ENCODE measurements at places on chromosomes 4 and X. TPM values are rescaled to one million over a fixed set of nuclear protein-coding genes. Genes with fewer than 3 reads are reported as not detected.

- peak; percentile 90 for DNase-seq
These were observed 164.6 kb downstream of the PRKX start for GRCh38 chrX:3548765-3549391.

DNA sequence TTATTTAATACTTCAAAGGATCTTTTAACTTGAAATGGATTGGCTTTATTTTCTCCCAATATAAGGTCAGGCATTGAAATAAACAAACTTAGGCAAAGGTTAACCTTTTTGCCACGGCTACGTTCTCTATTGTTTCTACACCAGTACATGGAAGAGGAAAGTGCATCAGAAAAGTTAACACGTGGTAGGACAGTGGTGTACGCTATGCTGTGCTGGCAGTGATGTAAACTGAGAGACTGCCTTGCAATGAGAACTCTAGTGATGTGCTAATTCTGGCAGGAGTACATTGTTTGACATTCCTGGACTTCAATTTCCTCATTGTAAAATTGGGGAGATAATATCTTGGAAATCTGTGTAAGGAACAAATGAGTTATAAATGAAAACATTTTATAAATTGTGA is 208.2 kb downstream of the TMA16 start:
- DNase-seq, result no peak

- DNase-seq, result no peak
These were observed 111.1 kb downstream of the RNF150 start for GRCh38 chr4:141022111-141022695.

DNA sequence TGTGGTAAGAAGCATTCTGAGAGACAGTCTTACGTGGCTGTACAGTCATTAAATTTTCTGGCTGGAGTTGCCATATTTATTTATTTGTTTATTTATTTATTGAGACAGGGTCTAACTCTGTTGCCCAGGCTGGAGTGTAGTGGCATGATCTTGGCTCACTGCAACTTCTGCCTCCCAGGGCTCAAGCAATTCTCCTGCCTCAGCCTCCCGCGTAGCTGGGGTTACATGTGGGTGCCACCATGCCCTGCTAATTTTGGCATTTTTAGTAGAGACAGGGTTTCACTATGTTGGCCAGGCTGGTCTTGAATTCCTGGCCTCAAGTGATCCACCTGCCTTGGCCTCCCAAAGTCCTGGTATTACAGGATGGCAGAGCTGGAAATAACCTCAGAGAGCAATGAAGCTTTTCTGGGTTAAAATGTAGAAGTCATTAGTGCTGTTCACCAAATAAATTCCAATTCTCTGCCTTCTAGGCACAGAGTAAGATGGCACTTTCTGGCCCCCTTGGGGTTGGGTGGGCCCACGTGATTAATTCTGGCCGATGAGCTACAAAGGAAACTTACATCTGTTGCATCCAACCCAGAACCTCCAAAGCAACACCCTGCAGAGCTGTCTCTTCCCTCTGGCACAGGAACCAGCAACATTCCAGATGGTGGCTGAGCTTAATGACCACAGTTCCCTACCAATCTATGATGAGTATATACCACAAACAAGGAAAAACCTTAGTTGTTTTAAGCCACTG is 4.5 kb downstream of the MRFAP1 start:
- DNase-seq, result no peak

DNA sequence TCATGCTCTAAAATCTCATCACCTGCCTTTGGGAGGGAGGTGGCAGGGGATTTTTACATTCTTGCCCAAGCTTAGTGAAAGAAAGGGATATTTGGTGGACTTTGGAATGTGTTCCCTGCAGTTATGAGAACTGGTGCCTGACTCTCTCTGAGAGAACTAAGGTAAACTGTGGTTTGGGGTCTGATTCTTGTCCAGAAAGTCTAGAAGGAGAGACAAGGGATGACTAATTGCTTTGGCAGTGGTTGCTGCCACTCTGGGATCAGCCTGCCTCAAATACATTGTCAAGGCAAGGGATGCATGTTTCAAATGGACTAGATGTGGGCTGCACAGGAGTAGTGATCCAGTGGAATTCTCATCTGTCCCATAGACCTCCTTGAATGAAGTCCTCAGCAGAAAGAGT is 115.2 kb downstream of the DDIT4L start:
- DNase-seq, result peak; percentile 24

DNA sequence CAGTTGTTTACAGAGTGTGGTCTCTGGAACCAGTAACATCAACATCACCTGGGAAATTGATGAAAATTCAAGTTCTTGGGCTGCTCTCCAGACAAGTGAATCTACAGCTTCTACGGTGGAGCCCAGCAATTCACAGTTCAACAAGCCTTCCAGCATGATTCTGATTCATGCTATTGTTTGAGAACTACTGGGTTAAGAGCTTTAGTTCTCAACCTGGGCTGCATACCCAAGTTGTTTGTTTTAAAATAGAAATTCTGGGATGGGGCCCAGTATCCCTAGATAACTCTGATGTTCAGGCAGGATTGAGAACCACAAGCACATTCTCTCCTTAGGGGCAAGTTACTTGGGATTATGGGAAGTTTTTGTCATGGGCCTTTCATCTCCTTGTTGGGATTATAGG is 37.9 kb upstream of the PGK1 start:
- DNase-seq, result peak; percentile 21

DNA sequence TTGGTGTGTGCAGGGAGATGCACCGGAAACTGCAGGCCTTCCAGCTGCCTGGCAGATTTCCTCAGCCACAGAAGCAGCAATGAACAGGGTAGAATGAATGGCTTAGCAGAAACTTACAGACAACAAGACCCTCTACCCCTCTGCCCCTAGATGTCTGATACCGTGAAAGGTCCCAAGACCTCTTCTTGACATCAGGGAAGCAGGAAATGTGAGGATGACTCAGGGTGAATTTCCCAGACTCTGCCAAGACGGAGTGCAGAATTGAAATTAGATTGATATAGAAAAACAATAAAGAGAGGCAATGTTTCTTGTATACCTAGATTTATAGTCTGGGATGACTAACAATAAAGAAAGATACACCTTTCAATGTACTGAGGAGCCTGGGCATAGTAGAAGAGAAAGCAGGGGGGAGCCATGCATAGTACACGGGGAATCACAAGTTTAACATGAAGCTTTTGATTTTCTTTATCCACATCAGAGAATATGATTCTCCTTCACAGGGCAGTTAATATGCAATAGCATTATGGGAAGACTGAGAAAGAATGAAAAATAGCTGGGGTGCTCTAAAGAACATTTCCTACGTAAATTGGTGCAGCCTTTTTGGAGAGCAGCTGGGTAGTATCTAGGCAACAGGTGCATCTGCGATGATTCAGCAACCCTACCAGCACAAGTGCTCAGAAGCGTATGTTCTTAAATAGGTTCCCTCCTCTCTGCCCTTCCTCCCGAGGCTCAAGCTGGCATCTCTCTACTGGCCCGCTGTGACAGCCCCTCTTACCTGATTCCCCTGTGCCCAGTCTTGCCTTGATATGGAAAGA is 18.3 kb upstream of the CXCR3 start:
- DNase-seq, result no peak

- DNase-seq, result peak; percentile 26
These were observed 138.3 kb downstream of the PDE5A start for GRCh38 chr4:119490335-119490734.

DNA sequence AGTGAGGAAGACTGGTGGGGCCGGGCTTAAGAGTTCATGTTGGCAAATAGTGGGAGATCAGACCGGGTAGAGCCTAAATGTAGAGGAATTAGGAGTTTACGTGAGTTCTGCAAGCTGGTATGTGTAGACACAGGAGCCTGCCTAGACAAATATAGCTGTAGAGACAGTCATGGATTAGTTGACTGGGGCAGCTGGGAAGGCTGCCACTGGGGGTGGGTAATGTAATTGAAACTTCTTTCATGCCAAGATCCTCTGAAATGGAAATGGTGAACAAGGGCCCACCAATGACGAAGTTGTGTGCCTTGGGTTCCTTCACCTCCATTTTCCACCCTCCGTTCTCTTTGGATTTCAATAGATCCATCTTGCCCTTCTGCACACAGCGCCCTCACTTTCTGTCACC is 11.9 kb upstream of the CAPN6 start:
- no peak for DNase-seq

DNA sequence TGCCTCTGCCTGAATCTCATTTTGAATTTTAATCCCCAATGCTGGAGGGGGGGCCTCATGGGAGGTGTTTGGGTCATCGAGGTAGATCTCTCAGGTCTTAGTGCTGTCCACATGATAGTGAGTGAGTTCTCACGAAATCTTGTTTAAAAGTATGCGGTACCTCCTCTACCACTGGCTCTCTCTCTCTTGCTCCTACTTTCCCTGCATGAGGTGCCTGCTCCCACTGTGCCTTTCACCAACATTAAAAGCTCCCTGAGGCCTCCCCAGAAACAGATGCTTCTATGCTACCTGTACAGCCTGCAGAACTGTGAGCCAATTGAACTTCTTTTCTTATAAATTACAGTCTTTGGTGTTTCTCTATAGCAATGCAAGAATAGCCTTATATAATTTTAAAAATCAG is 560.7 kb upstream of the CPEB2 start:
- no peak for DNase-seq

GRCh38 chr4:42329421-42329820 is 67.9 kb upstream of the SHISA3 start:
- no peak for DNase-seq

DNA sequence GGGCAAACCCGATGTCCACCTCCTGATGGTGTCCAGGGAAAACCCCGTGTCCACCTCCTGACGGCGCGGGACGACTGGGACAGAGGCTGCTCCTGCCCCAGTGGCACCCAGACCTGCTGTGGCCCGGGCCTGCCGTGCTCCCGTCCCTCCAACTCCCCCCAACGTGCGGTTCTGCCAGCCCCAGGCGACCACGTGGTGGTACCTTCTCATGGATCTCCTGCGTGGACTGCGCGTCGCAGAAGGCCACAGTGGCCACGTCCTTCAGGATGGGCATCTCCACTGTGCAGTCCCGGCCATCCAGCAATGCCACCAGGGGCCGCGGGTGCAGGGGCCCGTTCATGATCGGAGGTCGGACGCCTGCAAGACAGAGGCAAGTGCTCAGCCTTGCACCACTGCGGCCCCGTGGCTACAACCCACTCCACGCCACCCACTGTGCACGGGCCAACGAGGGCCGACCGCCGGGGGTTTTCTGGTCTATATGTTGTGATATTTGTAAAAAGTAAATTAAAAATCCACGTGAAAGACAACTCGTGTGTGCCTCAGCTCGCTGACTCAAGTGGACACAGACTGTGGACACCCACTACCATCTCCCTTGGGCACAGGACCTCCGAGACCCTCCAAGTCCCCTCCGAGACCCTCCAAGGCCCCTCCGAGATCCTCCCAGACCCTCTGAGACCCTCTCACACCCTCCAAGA is 10.8 kb downstream of the CTBP1 start:
- DNase-seq, result no peak

DNA sequence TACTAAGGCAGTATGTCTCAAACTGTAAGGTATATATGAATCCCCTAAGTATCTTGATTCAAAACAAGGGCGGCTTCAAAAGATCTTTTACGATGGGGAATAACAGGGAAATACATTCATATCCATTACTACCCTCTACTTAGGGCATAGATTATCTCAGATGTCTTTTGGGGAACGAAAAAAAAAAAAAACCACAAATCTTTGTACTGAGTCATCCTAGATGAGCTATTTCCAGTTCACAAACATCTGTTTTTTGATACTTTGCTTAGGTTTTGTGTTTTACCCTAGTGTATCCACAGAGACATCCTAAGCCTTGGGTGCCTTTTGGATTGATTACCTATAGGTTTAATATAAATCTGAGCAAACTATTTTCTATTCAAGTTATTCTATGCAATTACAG is 457.2 kb downstream of the NLGN4X start:
- no peak for DNase-seq

GRCh38 chr4:77861495-77861894 is 1.1 kb upstream of the MRPL1 start:
- peak; percentile 37 for DNase-seq

DNA sequence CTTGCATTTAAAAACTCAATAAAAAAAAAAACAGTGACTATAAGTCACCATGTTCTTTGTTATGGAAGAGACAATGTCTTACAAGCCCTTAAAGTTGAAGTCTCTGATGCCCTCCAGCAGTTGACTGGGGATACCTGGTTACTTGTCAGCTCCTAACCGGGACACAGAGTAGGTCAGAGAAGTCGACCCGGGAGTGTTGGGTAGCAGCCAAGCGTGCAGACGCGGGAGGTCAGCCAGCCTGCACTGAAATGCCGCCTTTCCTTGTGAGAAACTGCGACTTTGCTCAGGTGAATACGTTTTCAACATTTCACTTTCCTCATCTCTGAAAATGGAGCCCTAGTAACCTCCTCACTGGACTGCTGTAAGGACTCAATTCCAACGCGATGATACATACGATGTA is 81.8 kb downstream of the F11 start:
- DNase-seq, result no peak

DNA sequence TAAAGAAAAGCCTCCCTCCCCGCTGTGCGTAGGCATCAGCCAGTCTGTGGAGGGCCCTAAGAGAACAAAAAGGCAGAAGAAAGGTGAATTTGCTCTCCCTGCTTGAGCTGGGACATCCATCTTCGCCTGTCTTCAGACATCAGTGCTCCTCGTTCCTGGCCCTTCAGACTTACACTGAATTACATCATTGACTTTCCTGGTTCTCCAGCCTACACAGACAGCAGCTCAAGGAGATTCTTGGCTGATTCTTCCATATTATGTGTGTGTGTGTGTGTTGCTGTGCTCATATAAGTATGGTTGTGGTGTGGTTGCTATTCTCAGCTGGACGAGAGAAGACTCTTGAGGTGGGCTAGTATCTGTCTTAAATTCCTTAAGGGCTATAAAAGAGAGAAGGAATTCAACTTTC is 35.5 kb upstream of the CD99L2 start:
- DNase-seq, result peak; percentile 3

- DNase-seq, result no peak
These were observed 1044.2 kb downstream of the GLUD2 start for GRCh38 chrX:122091571-122091970.

- DNase-seq, result peak; percentile 97
These were observed at the start of the genes GSTCD and INTS12 for GRCh38 chr4:105708181-105709080. Gene GSTCD (plus strand): TSS chr4:105708784. CDS start chr4:105717614, 8,830 bp downstream. Gene INTS12 (minus strand): TSS chr4:105708689. CDS start chr4:105700005, 8,684 bp downstream.

GRCh38 chrX:151386838-151387459 is 10.1 kb upstream of the VMA21 start:
- no peak for DNase-seq

DNA sequence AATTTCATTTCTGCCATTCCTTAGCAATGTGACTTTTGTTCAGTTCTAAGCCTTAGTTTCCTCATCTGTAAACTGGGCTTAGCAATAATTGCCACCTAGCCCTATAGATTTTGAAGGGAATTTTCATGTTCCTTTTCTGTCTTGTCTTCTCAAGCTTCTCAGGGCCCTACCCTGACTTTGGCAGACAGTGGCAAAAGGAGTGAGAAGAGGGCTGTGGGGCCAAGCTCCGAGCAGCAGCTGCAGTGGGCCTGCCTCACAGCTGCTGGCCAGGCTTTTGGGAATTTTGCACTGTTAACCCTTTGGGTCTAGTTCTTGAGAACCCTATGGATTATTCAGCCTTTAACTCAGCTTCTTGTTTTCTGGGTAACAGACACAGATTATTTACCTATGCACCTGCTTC is 67.6 kb upstream of the IGSF1 start:
- no peak for DNase-seq

GRCh38 chr4:150855981-150856510 is 159.0 kb downstream of the LRBA start:
- no peak for DNase-seq

VCX3A gene
- total RNA-seq, result not detected

C4orf50 gene
- not detected for total RNA-seq

SMAD1 gene
- total RNA-seq, result 24.0 TPM

FOXR2 gene
- not detected for total RNA-seq

HAND2 gene
- 11.2 TPM for total RNA-seq

FRMPD4 gene
- not detected for total RNA-seq

EFNB1 gene
- 12.6 TPM for total RNA-seq

SPANXD gene
- total RNA-seq, result not detected

Data from GM23248 (cell line).